ENCODE measurements at places on chromosomes 11 and 22.

DNA sequence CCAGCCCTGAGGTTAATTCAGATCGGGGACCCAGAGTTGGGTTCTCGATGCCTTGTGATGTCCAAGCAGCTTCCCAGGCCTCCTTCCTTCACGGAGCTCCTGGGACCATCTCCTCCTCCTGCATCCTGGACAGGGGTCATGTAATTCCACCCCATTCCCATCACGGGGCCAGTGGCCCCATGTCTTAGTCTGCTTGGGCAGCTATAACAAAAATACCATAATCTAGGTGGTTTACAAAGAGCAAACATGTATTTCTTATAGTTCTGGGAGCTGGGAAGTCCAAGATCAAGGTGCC is 41.7 kb upstream of the PRDM11 start:
- no peak for DNase-seq

GRCh38 chr11:98589967-98590366 is 430.8 kb upstream of the CNTN5 start:
- no peak for DNase-seq

GRCh38 chr11:97229936-97230335 is 840.1 kb downstream of the JRKL start:
- DNase-seq: no peak

DNA sequence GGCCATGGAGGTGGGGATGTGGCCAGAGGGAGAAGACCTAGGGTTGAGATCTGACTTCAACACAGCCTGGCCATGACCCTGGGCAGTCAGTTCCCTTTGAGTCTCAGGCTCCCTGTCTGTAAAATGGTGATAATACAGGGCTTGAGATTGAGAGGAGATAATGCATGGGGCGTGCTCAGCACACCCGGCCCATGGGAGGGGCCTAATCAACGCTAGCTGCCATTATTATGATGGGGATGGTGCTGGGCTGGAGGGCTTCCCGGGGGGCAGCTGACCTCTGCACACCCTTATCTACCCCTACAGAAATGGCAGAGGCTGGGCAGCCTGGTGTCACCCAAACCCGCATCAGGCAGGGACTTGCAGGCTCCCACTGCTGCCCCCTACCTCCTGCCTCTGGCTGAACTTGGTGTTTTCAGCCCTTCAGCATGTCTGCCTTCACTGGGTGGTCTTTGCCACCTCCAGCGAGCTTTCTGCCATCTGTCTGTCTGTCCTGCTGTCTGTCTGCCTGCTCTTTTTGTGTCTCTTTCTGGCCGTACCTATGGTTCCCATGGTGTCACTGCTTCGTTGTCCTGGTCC is 84.5 kb downstream of the CACNA1I start:
- no peak for DNase-seq

DNA sequence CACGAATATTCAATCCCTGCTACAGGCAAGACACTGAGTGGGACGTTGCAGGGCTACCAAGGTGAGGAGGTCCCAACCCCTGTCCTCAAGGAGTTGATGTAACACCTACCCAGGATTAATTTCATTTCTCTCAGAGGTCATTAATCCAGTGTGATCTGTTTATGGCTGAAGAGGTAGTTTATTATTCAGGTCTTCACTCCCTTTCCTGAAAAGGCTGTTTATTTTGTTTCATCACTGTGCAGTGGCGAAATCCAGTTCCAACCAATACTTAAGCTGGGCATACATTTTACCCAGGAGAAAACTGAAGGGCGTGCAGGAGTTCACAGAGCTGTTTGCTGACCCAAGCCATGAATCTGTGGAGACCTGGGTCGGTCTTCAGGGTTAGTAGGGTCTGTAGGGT is 2.7 kb upstream of the PTPRJ start:
- no peak for DNase-seq

DNA sequence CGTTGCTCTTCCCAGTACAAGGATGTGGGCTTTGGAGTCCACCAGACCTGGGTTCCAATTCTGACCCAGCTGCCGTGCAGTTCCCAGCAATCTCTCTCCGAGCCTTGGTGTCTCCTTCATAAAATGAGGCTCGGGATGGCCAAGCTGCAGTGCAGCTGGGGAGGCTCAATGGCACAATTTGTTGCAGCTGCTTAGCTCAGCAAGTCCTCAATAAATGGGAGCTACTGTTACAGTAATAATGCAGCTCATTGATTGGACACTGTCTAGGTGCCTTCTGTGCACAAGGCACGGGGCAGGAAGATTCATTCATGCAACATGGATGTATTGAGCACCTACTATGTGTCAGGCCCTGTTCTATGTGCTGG is 37.1 kb downstream of the SHISAL1 start:
- no peak for DNase-seq

DNA sequence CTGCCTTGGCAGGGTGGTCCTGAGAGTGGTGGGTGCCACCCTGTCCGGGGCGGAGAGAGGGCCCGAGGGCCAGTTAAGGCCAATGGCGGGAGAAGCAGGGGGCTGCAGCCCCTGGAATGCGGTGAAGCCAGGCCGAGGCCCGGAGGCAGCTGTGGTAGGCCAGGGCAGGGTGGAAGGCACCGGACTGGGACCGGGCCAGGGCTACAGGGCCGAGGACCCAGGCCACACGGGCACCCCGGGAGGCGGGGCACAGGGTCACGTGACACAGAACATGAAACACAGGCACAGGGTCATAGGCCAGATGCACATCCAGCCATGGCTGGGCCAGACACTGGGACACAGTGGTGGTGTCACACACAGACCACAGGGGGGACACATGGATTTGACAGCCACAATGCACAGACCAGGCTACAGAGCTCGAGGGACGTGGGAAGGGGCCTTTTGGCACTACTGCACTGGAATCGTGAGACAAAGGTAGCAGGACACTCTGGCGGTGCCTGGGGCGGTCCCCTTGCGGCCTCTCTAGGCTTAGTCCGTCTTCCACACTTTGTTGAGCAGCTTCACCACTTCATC is 2.8 kb downstream of the SLC25A1 start:
- DNase-seq: no peak
